ENCODE measurements at places on chromosomes 4 and X.

- DNase-seq = peak; percentile 15
These were observed 211.4 kb downstream of the ENOX2 start for GRCh38 chrX:130691576-130691975.

- peak; percentile 12 for DNase-seq
These were observed 4.3 kb upstream of the TSPAN5 start for GRCh38 chr4:98662626-98663225.

GRCh38 chr4:25592736-25593135 is 62.9 kb upstream of the SLC34A2 start:
- DNase-seq = no peak

DNA sequence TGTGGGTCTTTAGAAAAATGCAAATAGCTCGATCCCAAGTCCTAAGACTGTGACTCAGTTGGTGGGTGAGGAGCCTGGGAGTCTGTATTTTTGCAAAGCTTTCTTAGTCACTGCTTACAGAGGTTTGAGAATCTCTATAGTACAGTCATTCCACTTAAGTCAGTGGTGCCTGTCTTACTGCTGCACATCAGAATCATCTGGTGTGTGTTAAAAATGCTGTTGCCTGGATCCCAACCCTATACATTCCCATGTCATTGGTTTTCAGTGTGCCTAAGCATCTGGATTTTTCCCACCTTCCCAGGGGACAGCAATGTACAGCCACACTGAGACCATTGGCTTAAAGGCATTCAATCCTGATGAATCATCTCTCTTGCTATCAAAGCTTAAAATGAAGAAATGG is 21.0 kb upstream of the GEMIN8 start:
- no peak for DNase-seq

GRCh38 chr4:115515366-115515765 is 401.9 kb upstream of the NDST4 start:
- DNase-seq = peak; percentile 15

- DNase-seq = no peak
These were observed 146.4 kb upstream of the NOCT start for GRCh38 chr4:138869165-138869564.

DNA sequence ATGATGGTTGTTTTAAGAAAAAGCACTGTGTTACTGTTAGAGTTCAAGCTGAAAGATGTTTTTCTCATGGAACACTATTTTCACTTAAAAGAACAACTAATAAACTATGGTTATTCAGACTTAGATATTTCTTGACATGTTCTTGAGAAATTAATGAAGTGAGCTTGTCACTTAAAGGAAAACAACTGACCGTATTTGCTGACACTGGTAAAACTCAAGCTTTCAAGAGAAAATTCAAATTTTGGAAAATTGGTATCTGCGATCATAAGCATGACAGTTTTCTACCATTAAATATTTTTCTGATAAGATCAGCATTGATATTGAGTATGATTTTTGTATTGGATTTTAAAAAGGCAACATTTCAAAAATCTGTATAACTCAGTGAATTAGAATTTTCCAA is 549.5 kb upstream of the ACTRT1 start:
- no peak for DNase-seq

DNA sequence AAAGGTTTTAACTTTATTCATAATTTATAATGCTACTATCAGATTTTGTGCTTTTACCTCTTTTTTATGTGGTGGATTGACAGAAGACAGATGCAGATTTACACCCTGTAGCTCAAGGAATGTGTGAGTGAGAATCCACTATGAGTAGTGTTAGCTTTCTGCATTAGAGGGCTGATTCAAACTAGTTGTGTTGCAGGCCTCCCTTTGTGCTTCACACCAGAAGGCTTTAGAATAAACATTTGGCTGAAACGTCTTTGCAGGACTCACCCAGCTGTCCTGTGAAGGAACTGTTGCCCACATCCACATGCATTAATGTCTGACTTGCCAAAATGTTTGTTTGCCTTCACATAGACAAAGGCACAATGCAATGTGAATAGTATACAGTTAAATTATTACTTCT is 127.0 kb downstream of the PCDH7 start:
- DNase-seq = no peak

DNA sequence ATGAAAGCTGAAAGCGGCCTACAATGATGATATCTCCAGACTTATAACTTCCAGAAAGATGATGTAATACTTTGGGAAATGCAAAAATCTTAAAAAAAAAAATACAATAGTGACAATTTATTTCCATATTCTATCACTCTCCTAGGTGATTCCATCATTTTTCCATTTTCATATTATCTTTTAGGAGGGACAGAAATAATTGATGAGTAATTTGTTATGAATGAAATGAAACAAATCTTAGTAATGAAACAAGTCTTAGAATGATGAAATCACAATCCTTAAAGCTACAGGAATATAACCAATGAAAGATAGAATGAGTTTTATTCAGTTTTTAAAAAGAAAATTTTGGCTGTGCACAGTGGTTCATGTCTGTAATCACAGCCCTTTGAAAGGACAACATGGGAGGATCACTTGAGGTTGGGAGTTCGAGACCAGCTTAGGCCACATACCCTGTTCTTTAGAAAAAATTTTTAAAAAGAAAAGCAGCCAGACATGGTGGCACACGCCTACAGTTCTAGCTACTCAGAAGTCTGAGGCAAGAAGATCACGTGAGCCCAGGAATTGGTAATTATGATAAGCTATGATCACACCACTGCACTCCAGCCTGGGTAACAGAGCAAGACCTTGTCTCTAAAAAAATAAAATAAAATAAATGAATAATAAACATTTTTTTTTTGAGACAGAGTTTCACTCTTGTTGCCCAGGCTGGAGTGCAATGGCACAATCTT is 21.7 kb downstream of the CLOCK start:
- no peak for DNase-seq

DNA sequence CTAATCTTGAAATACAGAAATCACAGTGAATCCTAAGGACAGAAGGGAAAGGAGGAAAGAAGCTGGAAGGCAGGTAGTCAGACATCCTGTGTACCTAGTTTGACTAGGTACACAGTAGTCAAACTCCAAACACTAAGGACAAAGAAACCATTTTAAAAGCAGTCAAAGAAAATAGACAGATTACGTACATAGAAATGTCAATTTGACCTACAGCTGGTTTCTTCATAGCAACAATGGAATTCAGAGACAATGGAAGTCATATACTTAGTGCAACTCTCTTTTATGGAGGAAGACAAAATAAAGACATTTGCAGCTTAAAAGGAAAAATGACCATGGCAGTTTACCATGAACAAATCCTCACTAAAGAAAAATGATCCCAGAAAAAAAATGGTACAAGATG is 79.0 kb downstream of the NEUROG2 start:
- no peak for DNase-seq

GRCh38 chrX:153598541-153599191 is at the start of gene CCNQ:
Gene CCNQ, minus strand, starts transcription at chrX:153599139. Its CDS starts 66 bp downstream, at chrX:153599073.
- peak; percentile 71 for DNase-seq

- DNase-seq = no peak
These were observed 327.6 kb upstream of the MAOA start for GRCh38 chrX:43328358-43328946.

DNA sequence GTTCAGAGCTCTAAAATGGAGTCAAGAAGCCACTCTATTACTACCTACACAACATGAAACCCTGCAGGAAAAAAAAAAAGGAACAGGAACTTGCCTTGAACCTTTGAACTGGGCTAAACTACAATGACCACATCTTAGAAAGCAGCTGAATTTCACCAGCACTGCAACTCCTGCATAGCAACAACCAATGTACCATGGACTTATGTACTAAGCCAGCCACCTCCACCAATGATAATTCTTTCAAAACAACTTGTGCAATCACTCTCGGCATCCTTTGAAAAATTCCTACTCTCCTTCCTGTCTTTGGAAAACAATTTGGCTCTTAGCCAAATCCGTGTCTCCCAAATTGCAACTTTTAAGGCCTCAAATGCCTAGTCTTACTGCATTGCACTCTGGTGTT is 26.8 kb upstream of the FMR1 start:
- no peak for DNase-seq

- DNase-seq = no peak
These were observed 443.9 kb downstream of the INPP4B start for GRCh38 chr4:142402156-142402555.

GRCh38 chr4:56130606-56131155 is 181.9 kb downstream of the CEP135 start:
- DNase-seq = peak; percentile 27

GRCh38 chr4:43716721-43717395 is 731.8 kb downstream of the KCTD8 start:
- DNase-seq = no peak

GRCh38 chr4:86965019-86965976 is 30.5 kb downstream of the AFF1 start:
- no peak for DNase-seq

- no peak for DNase-seq
These were observed 314.5 kb downstream of the GPAT3 start for GRCh38 chr4:83850435-83850834.
